ENCODE measurements at places on chromosomes 16 and 17.

GRCh38 chr17:19391432-19391831 is 4.4 kb upstream of the MFAP4 start:
- DNase-seq: no peak

GRCh38 chr17:4626734-4627256 is 14.7 kb downstream of the ALOX15 start:
- DNase-seq: no peak

GRCh38 chr17:72935984-72936383 is 156.5 kb downstream of the SLC39A11 start:
- DNase-seq: no peak

GRCh38 chr17:27233776-27234175 is 60.1 kb upstream of the WSB1 start:
- DNase-seq: no peak

DNA sequence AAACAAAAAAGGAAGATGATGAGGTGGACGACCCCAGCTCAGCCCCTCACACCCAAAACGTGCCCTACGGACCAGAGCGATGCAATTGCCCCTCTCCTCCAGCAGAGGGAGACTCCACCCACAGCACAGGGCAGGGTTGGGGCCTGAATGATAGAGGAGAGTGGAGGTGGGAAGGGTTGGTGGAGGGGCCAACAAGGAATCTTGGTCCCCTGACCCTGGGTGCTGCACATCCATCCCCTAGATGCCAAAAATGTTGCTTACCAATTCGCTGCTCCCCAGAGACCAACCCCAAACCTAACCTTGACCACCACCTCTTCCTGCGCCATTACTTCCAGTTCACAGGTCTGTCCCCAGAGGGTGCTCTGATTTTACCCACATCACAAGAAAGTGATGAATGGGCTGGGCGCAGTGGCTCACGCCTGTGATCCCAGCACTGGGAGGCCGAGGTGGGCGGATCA is 12.9 kb downstream of the P2RX5 start:
- DNase-seq: no peak

GRCh38 chr17:64160378-64160777 is 30.4 kb upstream of the ERN1 start:
- no peak for DNase-seq

DNA sequence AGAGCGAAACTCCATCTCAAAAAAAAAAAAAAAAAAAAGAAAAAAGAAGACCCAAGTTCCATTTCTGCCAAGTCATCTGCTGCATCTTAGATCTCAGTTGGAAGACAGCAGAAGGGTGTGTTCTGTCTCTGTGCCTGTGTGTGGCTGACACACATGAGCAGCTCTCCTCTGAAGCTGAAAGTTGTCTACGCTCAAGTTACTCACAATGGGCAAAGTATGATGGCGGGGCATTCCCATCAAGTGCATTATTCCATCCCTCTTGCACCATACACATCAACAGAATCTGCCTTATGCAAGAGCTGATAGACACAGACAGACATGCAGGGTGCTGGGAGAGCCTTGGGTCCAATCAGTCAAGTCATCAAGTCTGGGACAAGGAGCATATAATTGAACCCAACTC is 402.2 kb downstream of the XYLT1 start:
- DNase-seq: no peak

DNA sequence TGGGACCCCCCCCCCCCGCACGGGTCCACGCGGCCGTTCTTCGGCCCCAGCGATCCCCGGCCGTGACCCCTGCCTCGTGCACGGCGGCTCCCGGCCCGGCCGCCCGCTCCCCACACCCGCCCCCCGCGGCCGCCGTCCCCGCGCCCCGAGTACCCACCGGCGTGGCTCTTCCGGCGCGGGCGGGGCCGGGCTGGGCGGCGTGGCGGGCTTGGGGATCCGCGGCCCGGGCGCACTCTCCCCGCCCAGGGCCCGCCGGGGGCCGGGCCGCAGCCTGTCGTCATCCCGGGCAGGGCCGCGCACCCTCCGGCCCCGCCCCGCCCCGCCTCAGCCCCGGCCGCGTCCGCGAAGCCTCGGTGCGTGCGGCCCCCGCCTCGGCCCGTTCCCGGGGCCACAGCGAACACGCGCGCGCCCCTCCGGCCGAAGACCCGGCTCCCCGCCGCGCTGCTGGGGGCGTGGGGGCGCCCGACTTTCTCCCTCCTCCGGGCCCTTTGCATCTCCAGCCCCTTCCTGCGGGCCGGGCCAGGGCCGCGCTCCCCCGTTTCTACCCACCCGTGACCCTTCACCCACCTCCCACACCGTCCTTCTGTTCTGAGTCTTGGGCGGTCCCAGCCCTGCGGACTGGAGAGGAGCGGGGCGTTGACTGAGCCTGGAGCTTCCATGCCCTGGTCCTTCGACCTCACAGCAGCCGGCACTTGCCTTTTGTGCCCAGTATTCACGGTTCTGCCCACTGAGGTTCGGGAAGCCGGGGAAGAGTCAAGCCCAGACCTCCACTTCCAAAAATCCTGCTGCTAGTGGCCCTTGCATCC is 840 bp downstream of the MYO1C start:
- DNase-seq: no peak

DNA sequence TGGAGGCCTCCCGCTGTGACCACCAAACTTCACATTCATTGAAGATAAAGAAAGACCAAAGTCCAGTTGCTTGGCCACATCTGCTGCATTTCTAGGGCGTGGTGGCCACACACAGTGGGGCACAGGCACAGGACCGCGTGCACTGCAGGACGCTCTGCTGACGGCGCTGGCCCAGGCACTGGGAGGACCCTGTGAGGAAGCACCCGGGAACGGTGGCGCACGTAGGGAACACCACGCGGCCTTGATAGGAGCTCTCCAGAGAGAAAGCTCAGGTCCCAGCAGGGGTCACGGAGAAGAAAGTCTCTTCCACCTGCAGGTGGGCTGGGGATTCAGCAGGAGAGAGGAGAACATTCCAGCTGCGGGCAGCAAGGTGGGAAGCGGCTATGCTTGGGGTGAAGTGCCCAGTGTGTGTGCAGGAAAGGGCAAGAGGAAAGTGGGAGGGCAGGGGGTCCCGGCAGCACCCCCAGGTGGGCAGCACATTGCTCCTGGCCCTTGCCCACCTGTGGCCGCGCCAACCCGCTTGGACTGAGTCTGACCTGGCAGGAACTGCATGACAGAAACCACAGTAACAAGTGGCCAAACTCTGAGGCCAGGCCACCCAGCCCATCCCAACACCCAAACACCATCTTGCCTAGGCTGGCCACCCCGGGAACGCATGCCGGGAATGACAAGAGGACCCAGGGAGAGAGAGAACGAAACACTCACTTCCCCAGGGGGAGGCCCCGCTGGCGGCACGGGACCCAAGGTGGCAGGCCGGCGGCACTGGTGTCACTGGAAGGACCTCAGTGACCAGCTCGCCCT is 32.8 kb downstream of the TBC1D16 start:
- no peak for DNase-seq

DNA sequence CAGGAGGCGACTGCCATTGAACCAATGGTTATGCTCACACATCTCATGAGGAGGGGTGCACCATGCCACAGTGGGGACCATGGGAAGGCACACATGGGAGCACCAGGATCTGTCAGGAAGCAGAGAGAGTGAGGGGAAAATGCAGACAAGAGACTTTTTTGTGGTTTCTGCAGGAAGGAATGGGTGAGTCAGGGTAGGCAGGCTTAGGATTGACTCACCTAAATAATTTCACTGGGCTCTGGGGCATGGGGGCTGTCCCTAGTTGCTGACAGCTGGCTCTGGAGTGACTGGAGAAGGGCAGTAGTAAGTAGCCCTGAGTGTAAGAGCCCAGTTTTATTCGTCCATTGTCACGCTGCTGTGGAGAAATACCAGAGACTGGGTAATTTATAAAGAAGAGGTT is 202.4 kb downstream of the AXIN2 start:
- peak; percentile 21 for DNase-seq

DNA sequence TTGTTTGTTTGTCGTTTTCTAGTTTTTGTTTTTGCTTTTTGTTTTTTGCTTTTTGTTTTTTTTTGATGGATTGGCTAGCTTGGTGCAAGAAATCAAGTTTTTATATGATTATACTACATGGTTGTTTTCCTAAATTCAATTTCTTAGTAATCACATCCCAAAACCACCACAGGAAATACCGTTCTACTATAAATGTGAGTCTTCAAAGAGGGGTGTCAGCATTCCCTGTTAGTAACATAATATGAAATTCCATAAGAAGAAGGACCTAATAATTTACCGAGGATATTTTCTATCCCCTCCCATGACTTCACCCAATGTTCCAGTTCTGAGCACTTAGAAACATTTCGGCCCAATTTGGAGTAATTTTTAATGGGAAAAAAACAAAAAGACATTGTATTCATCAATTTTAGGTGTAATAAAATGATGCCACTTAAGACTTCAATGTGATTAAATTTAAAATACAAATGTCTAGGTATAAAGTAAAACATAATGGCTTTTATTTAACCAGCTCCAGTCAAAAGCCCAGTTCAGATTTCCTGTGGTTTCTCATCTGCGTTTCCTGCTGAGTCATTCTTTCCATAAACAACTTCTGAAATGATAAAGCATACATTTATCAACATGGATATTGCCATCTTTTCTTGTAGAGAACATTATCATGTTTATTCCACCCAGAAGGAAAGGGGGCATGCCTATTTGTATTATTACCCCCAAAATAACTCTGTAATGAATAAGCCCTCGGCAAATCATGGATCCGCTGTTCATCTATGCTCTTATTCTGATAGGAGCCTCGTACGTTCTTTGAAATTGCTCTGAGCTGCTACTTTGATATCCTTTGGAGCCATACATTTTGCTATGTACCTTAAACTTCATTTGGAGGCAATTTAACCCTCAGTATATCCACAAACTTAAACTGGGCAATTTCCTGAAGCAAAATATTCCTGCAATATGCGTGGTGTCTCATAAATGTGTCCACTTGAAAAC is 28.1 kb downstream of the HSBP1 start:
- DNase-seq: no peak

GRCh38 chr16:84929421-84930297 is 81.7 kb downstream of the ZDHHC7 start:
- no peak for DNase-seq

GRCh38 chr16:24088767-24089166 is 167.4 kb upstream of the CACNG3 start:
- no peak for DNase-seq

DNA sequence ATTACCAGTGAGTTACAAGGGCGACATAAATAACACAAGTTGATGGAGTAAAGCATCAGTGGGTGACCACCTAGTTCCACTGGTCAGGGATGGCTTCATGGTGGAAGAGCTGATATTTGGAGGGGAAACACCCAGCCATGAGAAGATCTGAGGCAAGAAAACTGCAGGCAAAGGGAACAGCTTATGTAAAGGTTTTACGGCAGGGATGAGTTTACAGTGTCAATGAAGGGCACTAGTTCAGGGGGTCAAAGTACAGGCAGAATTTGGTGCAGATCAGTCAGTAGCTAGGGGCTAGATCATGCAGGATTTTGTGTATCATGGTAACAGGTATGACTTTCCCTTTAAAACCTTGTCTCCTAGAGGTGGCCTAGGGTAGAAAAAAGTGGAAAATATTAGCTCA is 339.6 kb downstream of the PMP22 start:
- DNase-seq: no peak

- DNase-seq: no peak
Measured at GRCh38 chr16:54425681-54426552, 139.3 kb upstream of the IRX3 start.

GRCh38 chr17:79490530-79490929 is 120.3 kb downstream of the RBFOX3 start:
- DNase-seq: no peak

GRCh38 chr17:19705201-19705600 is 11.2 kb downstream of the SLC47A2 start:
- DNase-seq: no peak

GRCh38 chr17:58436245-58436644 is 18.9 kb upstream of the RNF43 start:
- no peak for DNase-seq

DNA sequence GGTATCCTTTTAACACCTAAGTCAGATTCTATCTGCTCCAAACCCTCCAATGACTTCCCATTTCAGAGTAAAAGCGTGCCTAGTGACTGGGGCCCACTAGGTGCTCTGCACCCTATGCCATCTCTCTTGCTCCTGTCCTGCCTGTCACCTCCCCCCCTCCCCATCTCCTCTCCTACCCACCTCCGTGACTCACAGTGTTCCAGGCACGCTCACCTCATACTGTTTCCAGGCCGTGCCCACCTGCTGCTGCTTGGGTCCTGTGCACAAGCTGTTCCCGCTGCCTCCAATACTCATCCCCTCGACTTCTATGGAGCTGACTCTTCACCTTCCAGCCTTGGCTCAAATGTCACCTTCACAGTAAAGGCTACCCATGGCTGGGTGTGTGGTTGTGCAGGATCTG is 21.7 kb downstream of the DNAH3 start:
- DNase-seq: no peak

DNA sequence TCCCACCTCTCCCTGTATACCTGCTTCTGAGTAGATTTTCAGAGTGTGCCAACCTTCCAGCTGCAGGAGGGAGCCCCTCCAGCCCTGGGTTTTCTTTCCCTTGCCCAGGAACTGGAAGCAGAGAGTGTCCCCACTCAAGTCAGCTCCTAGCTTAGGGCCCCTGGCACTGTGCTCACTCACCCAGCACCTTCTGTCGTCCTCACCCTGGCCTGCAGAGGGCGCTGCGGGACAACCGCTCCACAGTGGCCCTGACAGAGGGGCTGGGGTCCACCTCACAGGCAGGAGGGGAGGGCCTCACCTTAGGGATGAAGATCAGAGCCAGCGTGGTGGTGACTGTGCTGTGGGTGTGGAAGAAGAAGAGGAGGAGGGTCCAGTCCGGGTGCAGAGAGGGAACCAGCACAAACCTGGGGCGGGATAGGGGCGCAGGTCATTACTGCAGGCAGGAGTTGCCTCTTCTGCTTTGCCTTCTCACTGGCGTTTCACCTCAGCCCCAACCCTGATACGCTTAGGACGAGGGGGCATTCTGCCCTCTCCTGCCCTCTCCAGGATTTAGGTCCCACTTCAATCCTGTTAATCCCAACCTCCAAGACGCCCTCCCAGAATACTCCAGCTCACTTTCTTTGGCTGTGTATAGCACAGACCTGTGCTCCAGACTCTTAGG is 10.0 kb downstream of the GPR179 start:
- no peak for DNase-seq

- no peak for DNase-seq
Measured at GRCh38 chr16:88770461-88771293, 14.3 kb downstream of the PIEZO1 start.

DNA sequence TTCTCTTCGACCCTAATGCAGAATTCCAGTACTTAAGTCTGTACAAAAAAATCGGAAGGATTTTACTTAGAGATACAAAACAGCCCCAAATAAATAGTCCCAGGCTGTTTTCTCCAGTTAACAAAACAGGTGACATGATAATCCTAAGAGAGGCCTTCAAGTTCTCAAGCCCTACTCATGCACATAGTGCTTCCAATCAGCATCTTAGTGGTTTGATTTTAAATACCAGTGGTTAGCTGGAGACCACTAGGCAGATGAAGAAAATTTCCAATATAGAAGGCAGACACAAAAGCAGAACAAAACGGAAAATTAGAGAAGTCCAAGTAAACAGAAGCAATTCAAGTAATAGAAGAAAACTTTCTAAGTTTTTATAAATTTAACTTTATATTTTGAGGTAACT is 5.2 kb upstream of the OR4D2 start:
- DNase-seq: no peak

- DNase-seq: no peak
Measured at GRCh38 chr17:77323413-77324171, 182.8 kb downstream of the SEC14L1 start.

GRCh38 chr17:59680314-59680713 is 26.9 kb downstream of the PTRH2 start:
- DNase-seq: no peak

Measured in AG04449 (cell line).